ENCODE measurements at places on chromosomes 5 and 9.

DNA sequence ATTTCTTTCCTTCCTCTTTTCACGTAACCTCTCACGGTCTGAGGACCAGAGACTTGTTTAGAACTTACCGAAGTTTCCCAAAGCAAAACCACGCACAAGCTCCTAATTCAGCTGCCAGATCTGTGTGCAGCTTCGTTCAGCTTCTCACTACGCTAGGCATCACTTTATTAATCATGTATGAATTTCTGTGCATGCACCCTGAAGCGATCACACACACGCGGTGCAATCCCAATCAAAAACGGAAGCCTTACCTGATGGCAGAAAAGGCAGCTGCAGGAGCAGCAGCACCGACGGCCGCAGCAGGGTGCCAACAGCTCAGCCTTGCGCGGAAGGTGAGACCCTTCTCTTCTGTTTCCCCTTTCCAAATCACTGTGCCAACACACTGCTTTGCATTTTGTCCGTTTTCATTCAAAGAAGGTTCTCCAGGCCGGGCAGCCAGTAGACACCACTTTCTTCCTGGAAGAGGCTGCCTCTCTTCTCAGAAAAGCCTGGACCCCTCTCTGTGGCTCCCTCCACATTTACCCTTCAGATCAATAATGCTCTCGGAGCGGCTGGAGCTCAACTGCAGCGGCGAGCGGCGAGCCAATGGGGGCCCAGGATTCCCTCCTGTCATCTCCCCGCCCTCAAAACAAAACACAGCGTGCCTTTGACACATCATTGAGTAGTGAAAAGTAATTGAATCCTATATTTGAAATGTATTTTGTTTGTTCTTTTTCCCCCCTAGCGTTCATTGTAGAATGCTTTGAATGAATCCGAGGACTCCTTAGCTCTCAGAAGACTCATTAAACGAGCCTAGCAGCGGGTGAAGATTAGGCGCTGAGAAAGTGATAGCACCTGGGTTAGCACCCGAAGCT lies at the start of gene CDH12:
CDH12 (minus strand) TSS at position 538 of the 854 bp plus-strand sequence.
- no peak for DNase-seq

DNA sequence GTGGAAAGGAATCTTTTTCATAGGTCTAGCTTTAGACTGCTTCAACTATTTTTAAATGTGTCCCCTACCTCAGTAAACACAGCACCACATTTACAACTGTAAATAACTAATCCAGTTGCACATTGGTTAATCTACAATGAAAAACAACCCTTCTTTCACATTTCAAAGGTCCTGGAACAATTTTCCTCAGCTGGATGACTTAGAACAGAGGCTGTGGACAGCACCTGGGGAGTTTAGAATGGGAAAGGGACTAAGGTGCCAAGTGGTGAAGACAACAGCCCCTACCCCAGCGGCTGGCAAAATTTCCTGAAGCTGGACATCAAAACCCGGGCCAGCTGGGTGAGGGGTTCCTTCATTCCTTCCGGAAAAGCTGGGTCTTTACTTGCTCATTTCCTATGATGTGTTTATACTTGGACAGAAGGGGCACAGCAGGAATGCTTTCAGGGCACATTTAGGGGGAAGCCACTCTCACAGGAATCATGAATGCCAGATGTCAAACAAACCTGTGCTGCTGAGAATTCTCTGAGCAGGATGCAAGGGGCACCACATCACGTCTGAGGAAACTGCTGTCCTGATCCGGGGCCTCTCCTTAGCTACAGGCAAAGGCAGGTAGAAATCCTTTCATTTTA lies 158.3 kb downstream of the NR2F1-AS1 start:
- DNase-seq, result no peak

DNA sequence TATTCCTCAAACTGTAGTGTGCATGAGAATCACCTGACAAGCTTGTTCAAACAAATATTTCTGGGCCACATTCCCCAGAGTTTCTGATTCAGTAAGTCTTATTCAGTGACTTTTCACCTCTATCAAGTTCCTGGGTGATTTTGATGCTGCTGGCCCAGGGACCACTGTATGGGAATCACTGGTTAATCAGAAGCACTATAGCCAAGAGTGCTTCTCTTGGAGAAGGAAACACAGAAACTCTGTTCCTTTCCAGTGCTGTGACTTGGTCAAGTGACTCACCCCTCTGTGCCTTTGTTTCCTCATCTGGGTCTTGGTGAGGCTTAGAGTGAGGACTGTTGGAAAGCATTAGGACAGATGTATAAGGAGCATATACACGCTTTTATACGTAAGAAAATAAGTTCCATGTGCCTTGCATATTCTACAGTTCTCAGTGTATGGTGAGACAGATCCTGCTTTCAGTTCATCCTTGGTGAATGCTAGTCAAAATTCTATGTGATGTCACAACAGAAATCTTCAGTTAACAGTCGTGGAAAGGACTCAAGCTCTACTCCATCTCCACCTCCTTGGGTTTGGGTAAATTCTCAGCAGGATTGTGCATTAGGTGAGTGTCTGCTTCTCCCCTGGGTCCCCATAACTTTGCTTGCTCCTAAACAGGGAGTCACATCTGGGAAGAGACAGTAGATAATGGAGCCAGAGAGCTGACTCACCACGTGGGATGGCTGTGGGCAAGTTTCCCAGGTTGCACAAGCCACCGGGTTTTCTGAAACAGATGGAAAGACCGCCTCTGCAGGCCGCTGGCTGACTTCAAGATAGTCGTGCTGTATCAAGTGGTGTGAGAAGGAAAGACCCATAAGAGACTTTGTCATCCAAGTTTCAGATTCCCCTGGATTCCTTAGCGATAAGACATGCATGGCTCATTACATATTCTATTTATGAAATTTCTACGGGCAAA lies 117.0 kb downstream of the NXNL2 start:
- peak; percentile 90 for DNase-seq

- DNase-seq, result no peak
These were observed 55.1 kb upstream of the NR5A1 start for GRCh38 chr9:124562328-124562727.

DNA sequence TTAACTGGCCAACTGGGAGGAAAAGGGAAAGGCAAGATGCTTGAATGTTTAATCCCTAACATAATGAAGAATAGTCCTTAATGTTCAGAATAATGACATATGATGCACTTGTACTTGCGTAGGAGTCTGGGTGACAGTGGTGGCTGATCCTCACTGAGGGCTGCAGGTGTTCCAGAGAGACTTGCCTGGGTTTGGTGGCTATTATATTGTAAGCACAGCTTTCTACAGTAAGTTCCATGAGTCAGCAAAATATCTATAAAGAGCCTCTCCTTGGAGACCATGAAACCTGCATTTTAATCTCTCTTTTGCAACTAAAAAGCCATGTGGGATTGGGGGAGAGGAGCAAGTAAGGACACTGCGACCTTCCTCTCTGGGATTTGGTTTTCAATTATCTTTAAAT lies 1.9 kb upstream of the NPR2 start:
- DNase-seq, result no peak

GRCh38 chr5:92998456-92998855 lies 582.6 kb downstream of the NR2F1-AS1 start:
- DNase-seq, result no peak

GRCh38 chr9:32177396-32177795 lies 207.0 kb upstream of the ACO1 start:
- no peak for DNase-seq

- no peak for DNase-seq
These were observed 31.2 kb upstream of the MINAR2 start for GRCh38 chr5:129716651-129717050.

GRCh38 chr5:56108246-56108645 lies 113.5 kb upstream of the IL6ST start:
- DNase-seq, result no peak

DNA sequence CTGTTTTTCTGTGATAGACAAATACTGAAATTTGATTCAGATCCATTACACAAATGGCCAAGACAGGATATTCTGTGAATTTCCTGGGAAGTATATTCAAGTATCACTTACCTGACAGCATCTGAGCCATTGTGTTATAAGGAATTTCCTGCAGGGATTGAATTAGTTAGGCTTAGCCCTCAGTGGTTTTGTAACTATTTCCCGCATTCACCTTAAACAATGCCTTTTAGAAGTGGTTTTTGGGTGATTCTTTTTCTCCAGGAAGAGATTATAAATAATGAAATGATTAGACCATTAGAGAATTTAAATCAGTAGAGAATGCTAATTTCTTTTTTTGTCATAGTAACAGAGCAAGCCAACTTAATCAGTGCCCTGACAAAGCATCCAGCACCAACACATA lies 30.6 kb downstream of the ITGA1 start:
- no peak for DNase-seq

DNA sequence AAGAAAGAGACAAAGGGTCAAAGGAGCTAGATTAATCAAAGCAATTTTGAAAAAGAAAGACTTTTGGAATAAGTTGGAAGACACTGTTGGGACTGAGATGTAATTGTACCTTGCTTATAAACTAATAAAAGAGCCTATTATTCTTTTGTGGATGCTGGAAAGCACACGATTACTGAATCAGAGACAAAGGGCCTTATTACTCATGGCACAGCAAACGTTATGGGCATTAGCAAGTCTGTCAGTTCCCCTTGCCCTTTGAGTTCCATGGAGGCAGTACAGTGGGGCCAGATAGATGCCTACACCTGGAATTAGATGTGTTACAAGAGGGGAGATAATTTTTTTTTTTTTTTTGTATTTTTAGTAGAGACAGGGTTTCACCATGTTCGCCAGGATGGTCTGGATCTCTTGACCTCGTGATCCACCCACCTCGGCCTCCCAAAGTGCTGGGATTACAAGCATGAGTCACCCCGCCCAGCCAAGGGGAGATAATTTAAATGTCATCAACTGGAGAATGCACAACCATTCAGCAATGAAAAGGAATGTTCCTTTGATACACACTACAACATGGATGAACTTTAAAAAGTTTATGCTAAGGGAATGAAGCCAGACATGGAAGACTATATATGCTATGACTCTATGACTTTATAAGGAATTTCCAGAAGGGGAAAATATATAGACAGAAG lies 128.9 kb downstream of the STARD4 start:
- no peak for DNase-seq

DNA sequence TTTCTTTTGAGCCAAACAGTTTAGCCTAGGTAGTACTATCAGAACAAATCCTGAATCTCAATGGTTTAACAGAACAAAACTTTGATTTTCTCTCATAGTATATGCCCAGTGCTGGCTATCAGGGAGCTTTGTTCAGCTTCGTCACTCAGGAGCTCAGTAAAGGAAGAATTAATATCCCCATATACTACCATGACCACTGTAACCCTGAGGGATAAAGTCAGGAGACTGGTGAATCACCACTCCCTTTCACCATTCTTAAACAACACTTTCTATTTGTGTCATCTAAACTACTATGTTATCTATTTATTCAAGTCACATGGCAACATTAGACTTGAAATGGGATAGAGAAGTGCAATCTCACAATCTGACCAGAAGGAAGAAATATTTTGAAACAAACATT lies 522.6 kb upstream of the COX7C start:
- no peak for DNase-seq

DNA sequence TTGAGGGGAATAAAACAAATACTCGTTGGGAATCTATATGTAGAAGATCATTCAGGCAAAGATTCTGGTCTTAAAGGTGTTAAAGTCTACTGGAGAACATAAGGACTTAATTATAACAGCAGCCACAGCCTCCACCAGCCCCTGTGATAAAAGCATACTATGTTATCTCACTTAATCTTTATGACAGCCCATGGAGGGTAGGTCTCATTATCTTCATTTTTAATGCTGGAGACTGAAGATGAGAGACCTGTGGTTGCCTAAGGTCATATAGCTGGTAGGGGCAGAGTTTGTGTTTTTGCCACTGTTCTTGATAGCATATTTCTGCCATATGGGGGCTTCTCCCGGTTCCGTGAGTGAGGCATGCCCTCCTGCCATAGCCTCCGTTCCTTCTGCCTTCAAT lies 88.7 kb downstream of the TRIO start:
- DNase-seq, result no peak

DNA sequence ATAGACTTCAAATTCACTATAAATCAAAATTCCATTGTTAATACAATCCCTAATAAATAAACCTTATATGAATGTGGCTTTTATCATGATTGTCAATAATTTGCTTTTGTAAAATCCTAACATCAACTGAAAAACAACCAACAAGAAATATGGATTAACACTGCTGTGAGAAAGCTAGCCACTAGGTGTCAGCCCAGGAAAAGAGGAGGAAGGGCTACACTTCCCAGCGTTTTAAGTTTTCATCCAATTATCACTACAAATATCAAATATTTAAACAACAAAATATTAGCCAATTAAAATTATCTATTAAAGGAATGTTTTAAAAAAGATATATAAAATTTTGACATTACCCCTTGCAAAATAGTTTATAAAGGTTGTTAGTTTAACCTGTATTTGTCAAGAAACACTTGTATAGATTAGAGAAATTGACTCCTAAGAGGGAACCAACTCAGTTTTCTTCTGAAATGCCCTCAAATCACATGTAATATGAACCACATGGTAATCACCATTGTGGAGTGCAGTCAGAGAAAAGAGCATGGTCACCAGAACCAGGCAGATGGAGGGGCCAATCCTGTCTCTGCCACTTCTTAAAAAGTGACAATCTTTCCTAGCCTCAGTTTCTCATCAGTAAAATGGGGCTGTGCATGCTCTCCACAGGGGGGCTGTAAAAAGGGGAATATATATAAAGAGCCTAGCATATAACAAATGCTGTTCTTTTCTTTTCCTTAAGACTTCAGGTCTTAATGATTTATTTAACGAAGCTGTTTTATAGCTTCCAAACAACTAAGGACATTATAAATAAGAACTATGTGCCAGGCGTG lies 188.2 kb downstream of the CRB2 start:
- peak; percentile 39 for DNase-seq

GRCh38 chr5:107673039-107673367 lies 2.3 kb upstream of the EFNA5 start:
- DNase-seq, result no peak

DNA sequence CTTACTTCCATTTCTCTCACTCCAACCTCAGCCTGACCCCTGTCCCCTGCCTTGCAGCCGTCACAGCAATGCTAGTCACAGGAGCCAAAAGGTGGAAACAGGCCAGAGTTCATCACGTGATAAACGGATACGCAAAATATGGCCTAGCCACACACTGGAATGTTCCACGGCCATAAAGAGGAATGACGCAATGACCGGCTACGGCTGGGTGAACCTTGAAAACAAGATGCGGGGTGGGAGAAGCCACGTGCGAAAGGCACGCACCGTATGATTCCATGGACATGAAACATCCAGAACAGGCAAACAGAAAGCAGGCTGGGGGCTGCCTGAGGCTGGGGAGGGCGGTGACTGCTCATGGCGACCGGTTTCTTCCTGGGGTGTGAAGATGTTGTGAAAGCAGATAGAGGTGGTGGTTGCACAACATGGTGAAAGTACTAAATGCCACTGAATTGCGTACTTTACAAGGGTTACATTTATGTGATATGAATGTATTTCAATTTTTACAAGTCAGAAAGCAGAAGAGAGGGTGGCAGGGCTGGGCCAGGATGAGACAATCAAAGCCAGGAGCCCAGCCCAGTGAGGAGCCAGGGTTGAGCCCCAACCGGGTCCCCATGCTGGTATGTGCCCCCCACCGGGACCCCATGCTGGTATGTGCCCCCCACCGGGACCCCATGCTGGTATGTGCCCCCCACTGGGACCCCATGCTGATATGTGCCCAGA lies 117.8 kb upstream of the SARDH start:
- DNase-seq, result no peak

- no peak for DNase-seq
These were observed 50.2 kb downstream of the PPP2R2B start for GRCh38 chr5:146828385-146828784.
